CD8-positive, alpha-beta T cell (primary cell): ENCODE measurements at places on chromosomes 2 and 18.
A peak's percentile ranks its signal among the peaks of the same experiment; 100 is the strongest.

- DNase-seq: no peak
These were observed 56.8 kb downstream of the ATOH8 start for GRCh38 chr2:85810371-85811179.

DNA sequence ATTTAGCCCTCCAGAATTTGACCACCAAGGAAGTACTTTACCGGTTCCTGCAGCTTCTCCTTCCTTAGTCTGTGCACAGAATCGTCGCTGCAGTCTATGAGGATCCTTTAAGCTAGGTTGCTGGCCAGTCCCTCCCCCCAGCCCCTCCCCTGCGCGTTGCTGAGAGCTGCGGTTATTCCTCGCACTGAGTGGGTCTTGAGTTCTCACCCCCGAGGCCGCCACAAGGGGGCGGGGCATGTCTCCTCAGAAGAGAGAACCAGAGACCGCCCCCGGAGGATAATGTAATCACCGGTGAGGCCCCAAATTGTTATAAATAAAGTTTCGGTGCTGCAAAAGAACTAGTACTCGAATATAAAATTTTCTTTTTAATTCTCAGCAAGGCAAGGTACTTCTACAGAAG, 1184.9 kb upstream of the CDH2 start:
- no peak for DNase-seq

DNA sequence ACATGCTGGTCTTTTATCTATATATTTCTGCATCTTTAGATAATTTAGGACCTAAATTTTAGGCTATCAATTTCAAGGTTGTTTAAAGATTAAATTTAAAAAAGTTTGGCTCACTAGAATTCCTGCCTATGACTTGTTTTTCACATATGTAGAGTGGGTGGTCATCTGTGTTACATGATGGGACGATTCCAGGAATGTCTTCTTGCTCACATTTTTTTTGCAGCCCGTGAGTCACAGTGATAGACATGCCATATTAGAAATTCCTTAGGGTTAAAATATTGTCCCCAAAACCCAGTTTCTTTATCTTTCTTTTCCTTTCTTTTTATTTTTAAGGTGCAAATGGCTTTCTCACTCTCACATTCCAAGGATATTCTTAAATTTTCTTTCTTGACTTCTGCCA, 652.0 kb downstream of the PLCL1 start:
- no peak for DNase-seq

GRCh38 chr2:64284751-64285150, 140.5 kb upstream of the PELI1 start:
- DNase-seq: no peak

GRCh38 chr18:47737198-47737830, 193.1 kb downstream of the SMAD2 start:
- no peak for DNase-seq

GRCh38 chr2:165833156-165833555, 39.1 kb upstream of the GALNT3 start:
- no peak for DNase-seq

- DNase-seq: no peak
These were observed 67.9 kb upstream of the PNPT1 start for GRCh38 chr2:55761526-55761925.

DNA sequence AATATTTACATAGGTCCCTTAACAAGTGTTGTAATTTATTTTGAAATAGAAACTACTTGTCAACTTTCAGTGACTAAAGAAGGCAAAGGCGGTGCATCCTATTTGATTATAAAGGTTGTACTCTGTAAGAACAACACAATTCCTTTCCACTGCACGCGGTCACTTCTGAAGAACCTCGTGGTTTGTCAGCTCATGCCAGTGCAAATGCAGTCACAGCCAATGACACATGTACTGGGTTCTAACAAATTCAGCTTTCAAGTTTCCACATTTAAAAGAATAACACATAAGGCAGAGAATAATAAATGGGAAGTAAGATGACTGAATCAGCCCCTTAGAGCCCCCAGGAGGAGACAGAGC, 39.7 kb downstream of the CYB5A start:
- DNase-seq: no peak

- DNase-seq: no peak
These were observed 125.0 kb downstream of the NFATC1 start for GRCh38 chr18:79520478-79521390.

GRCh38 chr18:4453567-4453873, 1.6 kb downstream of the DLGAP1 start:
- no peak for DNase-seq

DNA sequence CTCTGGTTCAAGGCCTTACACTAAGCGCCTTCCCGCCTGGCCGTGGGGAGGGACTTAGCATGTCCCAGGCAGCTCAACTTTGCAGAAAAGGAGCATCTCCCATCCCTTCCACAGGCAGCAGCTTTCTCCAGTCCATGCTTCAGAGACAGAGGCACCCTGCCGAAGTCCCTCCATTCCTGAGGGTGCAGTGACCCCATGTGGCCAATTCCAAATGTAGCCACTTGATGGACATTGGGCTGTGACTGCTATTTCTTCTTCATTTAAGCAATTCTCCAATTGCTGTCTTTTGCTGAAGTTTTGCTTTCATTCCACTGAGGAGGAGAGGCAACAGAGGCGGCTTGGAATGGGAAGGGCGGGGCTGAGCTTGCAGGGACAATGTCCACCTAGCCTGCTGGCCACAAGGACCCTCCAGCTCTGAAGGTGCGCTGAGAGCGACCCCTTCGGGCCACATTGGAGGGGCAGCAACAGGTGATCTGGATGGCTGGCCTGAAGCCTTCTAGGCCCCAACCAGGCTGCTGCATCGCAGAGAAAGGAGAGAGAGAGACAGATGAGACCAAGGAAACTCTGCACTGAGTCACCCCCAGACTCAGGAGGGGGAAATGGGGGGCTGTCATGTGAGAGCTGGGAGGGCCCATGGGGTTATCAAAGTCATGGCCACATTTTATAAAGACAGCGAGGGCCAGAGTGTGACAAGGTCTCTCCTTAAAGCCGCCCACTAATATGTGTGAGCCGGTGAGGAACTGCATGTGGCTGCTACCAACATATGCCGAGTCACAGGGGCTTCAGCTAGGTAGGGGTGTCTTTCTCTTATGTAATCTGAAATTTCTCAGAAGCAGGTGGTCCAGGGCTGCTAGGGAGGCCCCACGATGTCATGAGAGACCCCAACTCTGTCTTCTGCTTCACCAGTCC, 61.3 kb downstream of the LONRF2 start:
- DNase-seq: no peak

DNA sequence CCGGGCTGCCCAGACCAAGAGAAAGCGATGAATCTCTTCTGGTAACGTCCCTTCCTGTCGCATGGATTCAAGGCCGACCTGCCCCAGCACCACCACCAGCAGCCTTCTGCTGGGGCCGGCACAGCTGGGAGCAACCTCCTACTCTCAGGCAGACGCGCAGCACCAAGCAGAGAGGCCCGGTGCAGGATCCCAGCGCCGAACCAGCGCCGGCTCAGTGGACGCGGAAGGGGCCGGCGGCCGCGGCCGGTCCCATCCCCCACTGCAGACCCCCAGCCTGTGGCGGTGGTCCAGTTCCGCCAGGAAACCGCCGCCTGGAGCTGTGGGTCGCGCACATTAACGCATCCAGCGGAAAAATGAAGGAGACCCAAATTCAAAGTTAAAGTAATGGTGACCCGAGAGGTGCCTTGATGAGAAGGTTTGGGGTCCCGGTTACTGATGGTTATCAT, 525 bp upstream of the MAL start:
- peak; percentile 29 for DNase-seq

DNA sequence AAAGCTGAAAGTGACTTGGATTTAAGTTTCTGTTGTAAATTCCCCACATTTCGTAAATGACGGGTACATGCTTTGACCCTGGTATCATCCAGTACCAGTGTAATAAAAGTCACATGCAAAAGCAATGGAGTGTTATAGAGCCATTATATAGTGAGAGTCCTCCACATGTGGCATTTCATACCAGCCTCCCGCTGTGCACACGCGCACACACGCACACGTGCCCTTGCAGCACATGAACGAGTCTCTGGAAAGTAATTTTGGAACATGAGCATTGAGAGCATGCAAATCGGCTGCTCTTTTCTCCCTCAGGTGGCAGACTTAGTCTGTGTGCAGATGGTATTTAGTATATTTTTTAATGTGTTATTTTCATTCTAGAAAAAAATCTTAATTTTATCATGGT, 198.1 kb downstream of the ZNF407 start:
- no peak for DNase-seq

DNA sequence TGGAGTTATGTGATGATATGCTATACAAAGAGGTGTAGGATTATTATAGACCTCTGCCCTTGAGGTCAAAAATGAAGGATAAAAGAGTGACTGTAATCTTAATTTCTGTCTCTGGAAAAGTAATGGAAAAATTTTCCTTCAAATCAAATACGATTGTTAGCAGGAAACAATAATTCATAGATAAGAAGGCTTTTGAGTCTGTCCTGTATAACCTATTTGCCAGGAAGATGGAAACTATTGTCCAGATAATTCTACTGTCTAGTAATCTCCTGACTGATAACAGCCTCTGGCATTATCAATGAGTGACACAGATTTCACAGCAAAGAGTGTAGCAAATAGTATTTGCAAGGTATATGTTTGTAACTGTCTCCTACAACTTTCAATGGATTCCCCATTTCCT, 307.8 kb downstream of the MTX2 start:
- DNase-seq: no peak

DNA sequence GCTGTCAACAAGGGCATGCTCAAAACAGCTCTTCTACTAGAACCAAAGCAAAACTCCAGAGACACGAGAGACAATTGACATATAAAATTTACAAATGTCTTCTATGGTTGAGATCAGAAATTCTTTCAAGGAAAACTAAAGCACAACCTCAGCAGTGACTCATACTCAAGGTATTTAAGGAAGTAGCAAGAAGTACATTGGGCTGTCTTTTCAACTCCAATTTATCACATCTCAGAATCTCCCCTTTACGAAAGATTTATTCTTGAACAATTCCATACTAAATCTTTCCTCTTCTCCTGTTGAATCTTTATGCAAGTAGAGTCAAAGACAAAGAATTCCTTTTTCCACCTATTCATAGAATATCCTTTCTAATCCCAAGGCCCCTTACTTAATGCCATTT, 324.0 kb downstream of the IRS1 start:
- DNase-seq: no peak

DNA sequence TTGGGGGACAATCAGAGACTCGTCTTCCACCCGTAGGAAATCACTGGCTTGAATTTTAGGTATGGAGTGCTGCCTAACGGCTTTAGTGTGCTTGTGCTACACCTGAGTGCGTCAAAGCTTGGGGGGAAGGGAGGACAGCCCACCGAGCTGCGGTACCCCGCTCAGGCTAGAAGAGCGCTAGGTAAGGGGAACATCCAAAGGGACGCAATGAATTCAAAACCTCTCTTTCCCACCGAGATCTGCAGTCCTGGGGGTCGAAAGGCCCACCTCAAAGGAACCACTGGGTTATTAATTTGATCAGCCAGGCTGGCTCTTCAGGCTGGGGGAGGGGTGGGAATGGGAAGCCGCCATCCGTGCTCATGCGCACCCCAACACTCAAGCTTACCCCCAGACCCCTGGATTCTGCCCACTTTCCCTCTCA, 2.7 kb downstream of the EPHA4 start:
- no peak for DNase-seq

- DNase-seq: no peak
These were observed 168.3 kb downstream of the MAP2 start for GRCh38 chr2:209592106-209592505.

GRCh38 chr2:170215021-170215420, 37.1 kb downstream of the MYO3B start:
- no peak for DNase-seq

DNA sequence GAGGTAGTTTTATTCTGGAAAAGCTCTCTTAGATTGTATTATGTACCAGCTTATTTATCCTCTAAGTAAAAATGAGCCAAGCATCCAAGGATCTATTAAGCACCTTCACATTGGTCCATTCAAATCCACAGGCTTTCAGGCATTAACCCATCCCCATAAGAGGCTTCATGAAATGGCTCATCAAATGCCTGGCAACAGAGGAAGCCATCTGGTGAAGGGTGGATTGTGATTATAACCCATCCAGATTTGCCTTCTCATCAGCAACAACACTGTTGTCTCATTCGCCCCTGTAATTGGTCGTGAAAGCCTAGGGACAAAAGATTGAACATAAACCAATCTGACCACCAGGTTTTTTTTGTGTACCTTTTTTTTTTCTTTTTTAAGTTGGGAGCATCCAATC, 134.3 kb upstream of the TACR1 start:
- DNase-seq: no peak

- no peak for DNase-seq
These were observed 279.5 kb upstream of the EPHA4 start for GRCh38 chr2:221851531-221852045.
